GM23248 (cell line): ENCODE measurements at places on chromosomes 2 and 18. TPM values are rescaled to one million over a fixed set of nuclear protein-coding genes. Genes with fewer than 3 reads are reported as not detected.

- no peaks in the 10 kb centered on the region for H3K36me3 ChIP-seq
- H3K27me3 ChIP-seq, result no peaks in the 10 kb centered on the region
- H3K4me3 ChIP-seq, result peak overlapping the region; percentile 97
- H3K4me1 ChIP-seq, result no peaks in the 10 kb centered on the region
- H3K27ac ChIP-seq, result peak overlapping the region; percentile 84
These were observed 1.9 kb upstream of the MEIS1 start for GRCh38 chr2:66432801-66433694.

GRCh38 chr18:67108894-67109293, 407.6 kb downstream of the DSEL start:
- no peak overlapping the region for H3K4me3 ChIP-seq
- DNase-seq, result no peak
- no peaks in the 10 kb centered on the region for H3K4me1 ChIP-seq
- 0 out of 2 replicates have a peak, but pooled peaks cover 4% of the 10 kb centered on the region for H3K27me3 ChIP-seq

- H3K27ac ChIP-seq, result no peak overlapping the region
- H3K4me3 ChIP-seq, result no peak overlapping the region
- H3K36me3 ChIP-seq, result no peaks in the 10 kb centered on the region
- H3K4me1 ChIP-seq, result no peaks in the 10 kb centered on the region
- no peak for DNase-seq
These were observed 74.4 kb upstream of the CTDP1 start for GRCh38 chr18:79604913-79605880.

GRCh38 chr2:3208179-3208578, 169.4 kb downstream of the EIPR1 start:
- DNase-seq, result no peak
- H3K27ac ChIP-seq, result no peak overlapping the region
- H3K4me1 ChIP-seq, result no peaks in the 10 kb centered on the region
- no peak overlapping the region for H3K4me3 ChIP-seq
- no peaks in the 10 kb centered on the region for H3K27me3 ChIP-seq

GRCh38 chr2:179186126-179186525, 78.5 kb downstream of the SESTD1 start:
- no peaks in the 10 kb centered on the region for H3K27me3 ChIP-seq
- H3K36me3 ChIP-seq, result peaks cover 11% of the 10 kb centered on the region
- DNase-seq, result peak; percentile 7
- H3K4me3 ChIP-seq, result no peak overlapping the region
- H3K27ac ChIP-seq, result no peak overlapping the region

TBR1 gene
- not detected in 2 replicates for polyA plus RNA-seq
